Stimulated activated CD4-positive, alpha-beta T cell treated with anti-CD3 and anti-CD28 coated beads, Interleukin-1b, Interleukin-23, amount 100 ng/mL, for 48 hours (primary cell): ENCODE measurements at places on chromosomes 1 and 21.

DNA sequence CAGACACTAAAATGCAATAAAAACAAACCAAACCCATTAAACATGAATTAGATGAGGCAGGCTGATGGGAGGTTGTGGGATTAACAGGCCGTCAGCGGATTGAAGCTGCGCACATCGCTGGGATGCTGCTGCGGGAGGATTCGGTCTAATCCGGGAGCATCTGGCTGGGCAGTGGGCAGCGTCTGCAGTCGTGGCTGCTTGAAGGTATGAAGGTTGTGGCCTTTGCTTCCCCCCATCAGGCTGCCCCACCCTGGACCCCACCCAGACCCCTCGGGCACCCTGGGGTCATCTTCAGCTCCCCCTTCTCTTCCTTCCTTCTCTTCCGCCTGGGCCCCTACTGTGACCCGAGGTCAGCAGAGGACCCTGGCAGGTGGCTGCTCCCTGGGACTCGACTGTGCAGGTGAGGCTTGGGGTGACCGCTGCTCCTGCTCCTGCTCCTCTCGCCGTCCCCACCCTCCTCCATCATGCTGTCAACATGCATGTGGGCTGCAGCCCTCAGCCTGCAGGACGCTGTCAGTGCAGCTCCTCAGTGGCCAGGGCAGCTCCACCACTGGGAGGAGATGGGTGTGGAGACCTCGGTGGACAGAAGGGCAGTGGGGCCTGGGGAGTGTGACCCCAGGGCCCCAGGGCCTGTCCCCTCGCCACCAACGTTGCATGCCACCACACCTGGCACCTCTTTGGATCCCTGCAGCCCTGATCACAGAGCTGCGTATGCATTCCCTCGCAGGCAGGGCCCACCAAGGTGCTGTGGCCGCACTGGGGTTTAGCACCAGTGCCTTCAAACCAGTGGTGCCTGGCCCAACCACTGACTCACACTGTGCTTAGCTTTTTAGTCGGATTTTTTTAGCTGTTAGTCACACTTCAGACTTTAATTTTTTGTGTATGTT lies 112.2 kb upstream of the COL6A1 start:
- no peak for DNase-seq

DNA sequence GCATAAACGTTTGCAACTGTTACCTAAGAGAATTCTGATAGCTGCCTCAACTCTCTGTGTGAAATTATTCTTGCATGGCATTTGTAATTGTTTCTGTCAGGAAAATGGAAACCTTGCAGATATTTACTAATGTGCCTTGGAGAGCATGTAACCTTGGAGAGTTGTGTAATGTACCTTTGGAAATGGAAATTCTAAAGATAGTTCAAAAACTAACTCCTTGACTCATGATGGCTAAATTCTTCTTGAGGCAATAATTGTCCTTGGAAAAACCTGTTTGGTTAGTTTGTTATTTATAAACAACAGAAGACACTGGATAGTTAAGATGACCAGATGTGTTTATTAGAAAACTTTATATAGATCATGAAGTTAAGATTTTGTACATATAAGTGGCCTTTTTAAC lies 1033.8 kb downstream of the PLA2G4A start:
- DNase-seq = no peak

GRCh38 chr1:92051948-92052347 lies 22.2 kb downstream of the EPHX4 start:
- no peak for DNase-seq

DNA sequence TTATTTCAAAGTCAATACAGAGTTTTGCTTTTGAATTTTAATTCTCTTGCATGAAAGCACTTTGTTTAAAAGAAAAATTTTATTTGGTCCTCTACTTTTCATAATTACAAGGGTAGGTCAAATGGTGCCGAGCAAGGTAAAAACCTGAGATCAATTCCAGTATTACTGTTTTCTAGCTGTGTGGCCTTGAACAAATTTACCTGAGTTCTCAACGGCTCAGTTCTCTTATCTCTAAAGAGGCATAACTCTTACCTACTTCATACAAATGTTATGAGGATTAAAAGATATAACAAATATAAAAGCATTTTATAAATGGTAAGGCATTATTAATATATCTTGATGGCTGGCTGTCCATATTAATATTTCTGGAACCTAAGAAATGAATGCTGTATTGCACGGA lies 42.5 kb downstream of the USP24 start:
- DNase-seq = no peak

DNA sequence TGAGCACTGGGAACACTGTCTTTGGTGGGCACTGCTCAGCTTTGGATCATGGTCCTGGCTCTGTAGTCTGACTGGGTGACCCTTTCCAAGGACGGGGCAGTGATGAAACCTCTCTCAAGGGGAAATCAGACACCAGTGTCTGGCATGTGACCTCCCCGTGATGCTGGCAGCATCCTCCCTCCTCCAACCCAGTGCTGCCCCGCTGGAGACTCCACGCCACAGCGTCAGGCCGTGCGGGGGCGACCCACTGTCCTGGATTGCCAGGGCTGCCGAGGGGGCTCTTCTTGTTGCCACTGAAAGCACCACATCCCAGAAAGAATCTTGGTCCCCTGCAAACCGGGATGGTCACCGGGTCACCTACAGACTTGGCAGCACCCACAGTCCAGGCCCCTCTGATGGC lies 146.4 kb upstream of the ARHGEF16 start:
- DNase-seq = no peak

- DNase-seq = no peak
These were observed 121.4 kb upstream of the RUNX3 start for GRCh38 chr1:25051504-25051903.

GRCh38 chr1:240351690-240352089 lies 260.0 kb downstream of the FMN2 start:
- DNase-seq = no peak

DNA sequence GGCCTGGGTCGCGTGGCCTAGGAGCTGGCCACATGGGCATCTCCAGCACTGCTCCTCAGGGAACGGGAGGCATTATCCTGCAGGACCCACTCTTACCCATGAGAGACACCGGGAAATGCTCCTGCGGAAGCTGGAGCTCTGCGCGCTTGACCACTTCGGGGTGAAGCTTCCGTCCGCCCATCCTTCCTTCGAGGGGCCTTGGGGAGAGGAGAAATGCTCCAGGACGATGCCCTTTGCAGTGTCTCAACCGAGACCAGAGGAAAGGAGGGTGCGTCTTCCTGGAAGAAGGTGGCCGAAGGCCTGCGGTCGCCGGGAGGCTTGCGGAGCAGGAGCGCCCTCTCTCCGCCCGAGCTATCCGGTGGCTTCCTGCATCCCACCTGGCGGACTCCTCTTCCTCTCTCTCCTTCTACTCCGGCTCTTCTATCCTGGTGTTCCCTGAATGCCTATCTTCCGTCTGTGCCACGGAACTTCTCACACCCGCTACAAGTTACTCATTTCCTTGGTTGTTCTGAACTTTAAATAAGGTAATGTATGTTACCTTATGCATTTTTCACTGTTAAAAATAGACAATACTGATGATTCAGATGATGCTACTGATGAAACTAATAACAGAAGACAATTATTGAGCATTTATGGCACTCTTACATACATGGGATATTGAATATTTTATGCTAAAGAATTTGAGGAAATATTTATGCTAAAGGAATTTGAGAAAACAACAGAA lies 91.4 kb downstream of the PRKAB2 start:
- DNase-seq = no peak

DNA sequence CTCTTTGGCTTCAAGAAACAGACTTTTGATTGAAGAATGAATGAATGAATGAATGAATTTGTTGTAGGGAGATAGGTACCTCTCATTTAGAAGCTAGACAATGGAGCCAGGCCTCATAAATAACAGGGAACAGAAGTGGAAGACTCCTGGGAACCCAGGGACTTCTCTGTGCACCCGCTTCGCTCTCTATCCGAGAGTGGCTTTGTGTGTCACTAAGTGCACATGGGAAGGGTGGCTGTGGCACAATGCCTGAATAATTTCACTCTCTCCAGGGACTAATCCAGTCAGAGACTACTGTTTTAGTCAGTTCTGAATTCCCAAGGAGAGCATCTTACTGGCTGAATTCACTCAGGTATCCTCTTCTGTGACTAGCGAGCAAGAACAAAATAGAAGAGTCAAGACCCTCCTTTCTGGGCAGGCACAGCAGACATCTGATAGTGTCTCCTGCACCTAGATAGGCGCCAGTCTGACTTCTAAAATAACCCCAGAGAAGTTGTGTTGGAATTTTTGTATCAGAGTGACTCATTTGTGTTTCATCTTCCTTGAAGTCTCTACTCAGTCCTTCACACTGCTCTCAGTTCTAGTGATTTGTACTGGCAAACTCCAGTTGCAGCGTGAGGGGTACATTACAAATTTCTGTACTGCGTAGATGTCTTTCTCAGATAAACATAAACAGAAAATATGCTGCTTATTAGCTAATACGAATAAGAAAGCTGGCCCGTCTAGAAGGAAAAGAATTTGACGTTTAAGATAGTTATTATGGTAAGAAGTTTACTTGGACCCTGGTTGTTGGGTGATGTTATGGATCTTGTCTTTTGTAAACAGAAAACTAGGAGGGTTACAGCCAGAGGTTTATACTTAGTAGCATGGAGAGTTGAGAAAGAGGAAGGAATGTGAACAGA lies 34.0 kb downstream of the BACH1 start:
- no peak for DNase-seq

- DNase-seq = no peak
These were observed 116.0 kb upstream of the CD34 start for GRCh38 chr1:208026880-208027438.

DNA sequence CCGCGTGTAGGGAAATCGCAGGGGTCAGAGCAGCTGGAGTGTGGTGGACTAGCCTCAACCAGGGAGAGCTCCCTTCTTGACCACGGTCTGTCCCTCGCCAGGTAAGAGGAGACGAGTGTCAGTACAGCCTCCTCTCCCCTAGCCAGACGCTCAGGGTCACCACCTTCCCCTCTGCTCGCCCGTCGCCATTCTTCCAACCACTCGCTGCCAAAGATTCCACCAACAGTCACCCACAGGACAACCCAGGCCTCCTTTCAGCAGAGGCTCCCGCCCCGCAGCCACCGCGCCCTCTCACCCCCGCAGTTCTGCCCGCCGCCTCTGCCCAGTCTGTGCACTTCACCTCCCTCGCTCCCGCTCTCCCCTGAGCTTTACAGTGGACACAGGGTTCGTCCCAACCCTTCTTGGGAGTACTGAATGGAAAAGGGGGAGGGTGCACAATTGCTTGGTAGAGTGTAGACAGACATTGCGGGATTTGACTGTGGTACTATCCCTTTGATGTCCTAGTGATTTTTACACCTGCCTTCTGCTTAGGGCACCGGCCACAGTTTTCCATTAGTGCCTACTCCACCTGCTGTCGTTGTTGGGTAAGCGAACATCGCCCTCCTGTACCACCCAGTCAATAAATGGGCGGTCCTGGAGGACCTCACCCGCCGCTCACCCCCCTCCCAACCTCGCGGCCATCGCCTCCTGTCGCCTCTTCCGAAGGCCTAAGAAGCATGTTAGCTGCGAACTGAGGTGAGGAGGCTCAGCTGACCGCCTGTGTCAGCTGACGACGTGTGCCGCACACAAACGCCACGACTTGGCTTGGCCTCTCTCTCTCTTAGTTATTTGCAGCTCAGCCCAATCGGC lies 9.2 kb upstream of the NBPF11 start:
- no peak for DNase-seq

DNA sequence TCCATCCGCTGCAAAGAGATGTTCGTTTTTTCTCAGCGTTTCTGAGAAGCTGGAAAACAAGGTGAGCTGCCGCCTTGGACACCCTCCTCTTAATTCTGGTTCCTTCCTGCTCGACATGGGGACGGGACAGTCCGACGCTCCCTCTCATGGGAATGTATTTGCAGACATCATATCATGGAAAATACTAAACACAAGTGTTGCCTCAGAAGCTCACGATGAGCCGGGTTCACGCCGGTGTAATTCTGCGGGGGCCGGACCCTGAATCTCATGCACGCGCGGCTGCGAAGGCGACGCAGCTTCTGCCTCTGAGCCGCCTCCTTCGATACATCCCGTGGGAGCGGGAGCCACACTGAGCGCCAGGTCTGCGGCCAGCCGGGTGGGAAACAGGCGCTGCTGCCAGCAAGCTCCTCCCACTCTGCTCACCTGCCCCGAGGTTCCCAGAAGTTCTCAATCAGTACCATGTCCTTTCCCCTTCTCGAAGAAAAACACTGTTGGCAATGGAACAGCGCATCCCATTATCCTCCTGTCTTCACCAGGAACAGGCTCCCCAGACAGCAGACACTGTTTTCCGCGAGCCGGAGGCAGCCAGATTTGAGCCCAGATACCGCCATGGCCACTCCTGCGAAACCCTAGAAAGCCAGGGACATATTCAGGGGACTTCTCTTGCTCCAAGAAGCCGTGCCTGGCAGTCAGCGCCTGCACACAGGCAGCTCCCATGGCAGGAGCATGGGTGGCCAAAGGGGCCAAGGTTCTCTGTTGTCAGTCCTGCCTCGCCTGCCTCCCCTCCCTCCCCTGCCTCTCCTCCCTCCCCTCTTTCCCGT lies 98.0 kb downstream of the WDR4 start:
- no peak for DNase-seq

DNA sequence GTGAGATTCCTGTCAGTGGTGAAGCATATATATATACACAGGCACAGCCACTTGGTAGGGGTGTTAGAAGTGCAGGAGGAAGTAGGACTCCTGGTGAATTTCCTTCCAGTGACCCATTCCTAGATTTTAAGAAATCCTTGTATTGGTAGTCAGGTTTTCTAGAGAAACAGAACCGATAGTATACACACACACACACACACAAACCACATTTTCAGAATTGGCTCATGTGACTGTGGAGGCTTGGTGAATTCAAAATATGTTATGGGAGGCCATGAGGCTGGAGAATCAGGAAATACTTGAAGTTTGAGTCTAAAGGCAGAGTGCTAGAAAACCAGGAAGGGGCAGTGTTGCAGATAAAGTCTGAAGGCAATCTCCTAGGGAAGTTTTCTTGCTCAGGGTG lies 114.2 kb downstream of the FCRL5 start:
- no peak for DNase-seq

- no peak for DNase-seq
These were observed 923.1 kb upstream of the NEGR1 start for GRCh38 chr1:73205294-73205973.

GRCh38 chr1:145942871-145943270 lies 14.9 kb downstream of the LIX1L start:
- no peak for DNase-seq

DNA sequence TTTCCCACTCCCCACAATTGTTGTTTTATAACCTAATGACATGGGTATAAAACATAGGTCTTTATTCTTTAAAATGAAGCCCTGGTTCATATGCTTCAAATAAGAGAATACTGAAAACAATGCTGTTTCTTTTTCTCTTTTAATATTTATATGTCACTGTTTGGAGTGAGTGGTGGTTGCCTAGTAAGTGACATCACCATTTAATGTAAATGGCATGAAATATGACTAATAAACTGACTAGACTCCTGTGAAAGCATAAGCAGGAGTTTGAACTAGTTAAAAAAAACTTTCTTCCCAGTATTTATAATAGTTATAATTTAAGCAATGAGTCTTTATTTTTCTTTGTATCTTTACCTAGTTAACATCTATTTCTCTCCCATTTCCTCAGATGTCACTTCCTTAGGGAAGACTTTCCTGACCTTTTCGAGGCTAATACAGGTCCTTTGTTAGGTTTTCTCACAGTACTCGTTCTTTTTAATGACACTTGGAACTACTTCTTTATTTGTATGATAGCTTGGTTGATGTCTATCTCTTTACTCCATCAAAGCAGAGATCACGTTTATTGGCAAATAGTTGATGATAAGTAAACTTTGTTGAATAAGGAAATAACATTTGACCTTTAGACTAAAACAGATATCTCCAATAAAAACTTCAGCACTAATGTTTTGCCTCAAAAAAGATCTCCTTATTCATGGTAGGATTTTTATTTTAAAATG lies 105.4 kb upstream of the PDC start:
- DNase-seq = no peak
